Breast epithelium (tissue), 4 donors: ENCODE measurements at places on chromosomes 4 and X.

- DNase-seq, result no peak
Observed at GRCh38 chr4:62549601-62550000, 1349.5 kb downstream of the ADGRL3 start.

DNA sequence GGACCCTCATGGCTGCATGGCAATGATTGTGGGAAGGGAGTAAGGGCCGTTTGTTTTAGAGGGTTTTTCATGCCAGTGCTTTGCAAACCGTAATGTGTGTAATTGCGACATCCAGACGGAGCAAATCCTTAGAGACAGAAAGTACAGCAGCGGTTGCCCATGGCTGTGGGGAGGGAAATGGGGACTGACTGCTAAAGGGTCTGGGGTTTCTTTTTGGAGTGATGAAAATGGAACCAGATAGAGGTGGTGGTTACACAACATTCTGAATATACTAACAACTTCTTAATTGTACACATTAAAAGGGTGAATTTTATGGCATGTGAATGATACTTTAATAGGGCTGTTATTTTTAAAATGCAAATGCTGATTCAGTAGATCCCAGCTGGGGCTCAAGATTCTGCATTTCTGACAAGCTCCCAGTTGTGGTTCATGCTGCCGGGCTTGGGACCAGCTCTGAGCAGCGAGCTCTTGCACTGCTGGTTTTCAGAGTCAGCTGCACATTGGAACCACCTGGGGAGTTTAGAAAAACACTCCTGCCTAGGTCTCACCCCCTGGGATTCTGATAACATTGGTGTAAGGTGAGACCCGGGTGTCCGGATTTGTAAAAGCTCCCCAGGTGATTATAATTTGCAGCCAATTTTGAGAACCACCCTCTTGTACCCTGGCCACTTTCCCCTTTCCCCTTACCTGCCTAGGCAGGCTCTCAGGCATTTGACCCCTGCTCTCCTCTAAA, 47.7 kb downstream of the PRPS1 start:
- no peak for DNase-seq

- DNase-seq, result no peak
Observed at GRCh38 chr4:33255507-33255906, 2535.3 kb downstream of the PCDH7 start.

- no peak for DNase-seq
Observed at GRCh38 chrX:38080808-38081207, 74.5 kb downstream of the SYTL5 start.
